ENCODE measurements at places on chromosomes 5 and 9. TPM values are rescaled to one million over a fixed set of nuclear protein-coding genes. Genes with fewer than 3 reads are reported as not detected.

SCGB3A2 gene
- total RNA-seq = not detected

OR1Q1 gene
- not detected for total RNA-seq

FBLL1 gene
- total RNA-seq = 15.7 TPM

PAIP1 gene
- 131 TPM for total RNA-seq

KIF2A gene
- total RNA-seq = 111 TPM

PCDHA11 gene
- 8.9 TPM for total RNA-seq

CARTPT gene
- not detected for total RNA-seq

TAF11L10 gene
- not detected for total RNA-seq

TLR4 gene
- 12.6 TPM for total RNA-seq

SMC5 gene
- 57.2 TPM for total RNA-seq

WHRN gene
- 16.6 TPM for total RNA-seq

DIPK1B gene
- total RNA-seq = 26.2 TPM

C9orf152 gene
- total RNA-seq = 0.38 TPM

PKD2L2 gene
- total RNA-seq = not detected

MRPS2 gene
- total RNA-seq = 20.0 TPM

FRRS1L gene
- 28.0 TPM for total RNA-seq

PCA3 gene
- 0.27 TPM for total RNA-seq

SLC34A1 gene
- total RNA-seq = not detected

CCDC192 gene
- total RNA-seq = not detected

CDC42SE2 gene
- total RNA-seq = 49.6 TPM

IFNA2 gene
- total RNA-seq = not detected

TAF1L gene
- not detected for total RNA-seq

DNM1 gene
- total RNA-seq = 135 TPM

CTSV gene
- 9.3 TPM for total RNA-seq

All from camera-type eye (tissue), 1 donor.